ENCODE measurements at places on chromosomes 5 and 9. TPM values are rescaled to one million over a fixed set of nuclear protein-coding genes. Genes with fewer than 3 reads are reported as not detected.

GRCh38 chr5:83474991-83475390 is 3.4 kb downstream of the VCAN start:
- peaks cover 49% of the 10 kb centered on the region for H3K27me3 ChIP-seq
- H3K36me3 ChIP-seq, result no peaks in the 10 kb centered on the region
- H3K4me3 ChIP-seq, result peak overlapping the region; percentile 59
- DNase-seq, result no peak

GRCh38 chr5:109411627-109412026 is 1.9 kb upstream of the PJA2 start:
- peak overlapping the region; percentile 97 for H3K27ac ChIP-seq
- peaks cover 18% of the 10 kb centered on the region for H3K4me1 ChIP-seq
- DNase-seq, result peak; percentile 91
- H3K36me3 ChIP-seq, result no peaks in the 10 kb centered on the region
- no peaks in the 10 kb centered on the region for H3K27me3 ChIP-seq

- peaks cover 22% of the 10 kb centered on the region for H3K4me1 ChIP-seq
- H3K27ac ChIP-seq, result no peak overlapping the region
- no peak overlapping the region for H3K4me3 ChIP-seq
- H3K27me3 ChIP-seq, result no peaks in the 10 kb centered on the region
- DNase-seq, result peak; percentile 66
- H3K36me3 ChIP-seq, result no peaks in the 10 kb centered on the region
These were observed 184.1 kb downstream of the CCDC192 start for GRCh38 chr5:127887282-127887681.

GRCh38 chr5:68220914-68221313 is 5.4 kb downstream of the PIK3R1 start:
- H3K36me3 ChIP-seq, result no peaks in the 10 kb centered on the region
- H3K27ac ChIP-seq, result no peak overlapping the region
- no peaks in the 10 kb centered on the region for H3K27me3 ChIP-seq
- peaks cover 11% of the 10 kb centered on the region for H3K4me1 ChIP-seq
- no peak for DNase-seq

The ENTPD2 gene
- total RNA-seq, result not detected

Data from endothelial cell of umbilical vein (primary cell).